NCI-H460 (cell line): ENCODE measurements at places on chromosomes 1 and 21. TPM values are rescaled to one million over a fixed set of nuclear protein-coding genes. Genes with fewer than 3 reads are reported as not detected.

ST6GALNAC5 gene
- total RNA-seq: 0.23 and 0.32 TPM in 2 replicates

NLRP3 gene
- total RNA-seq: not detected in 2 replicates

PTCH2 gene
- total RNA-seq: 0.02 and 0.12 TPM in 2 replicates

MRPS15 gene
- 139 and 142 TPM in 2 replicates for total RNA-seq

S1PR1 gene
- total RNA-seq: not detected in 2 replicates

TRIM58 gene
- total RNA-seq: not detected in 2 replicates

TEDDM1 gene
- not detected in 2 replicates for total RNA-seq

AK4 gene
- total RNA-seq: 42.1 and 43.1 TPM in 2 replicates

AGO4 gene
- total RNA-seq: 8.1 and 9.3 TPM in 2 replicates

KLF17 gene
- total RNA-seq: not detected in 2 replicates

AADACL4 gene
- total RNA-seq: not detected in 2 replicates

MANEAL gene
- 3.4 and 3.7 TPM in 2 replicates for total RNA-seq

PADI4 gene
- not detected in 2 replicates for total RNA-seq

THEM5 gene
- not detected in 2 replicates for total RNA-seq

OR2M3 gene
- total RNA-seq: not detected in 2 replicates

CNR2 gene
- total RNA-seq: not detected in 2 replicates

- DNase-seq: no peak
Measured at GRCh38 chr1:245001252-245001651, 136.9 kb upstream of the HNRNPU start.

DNA sequence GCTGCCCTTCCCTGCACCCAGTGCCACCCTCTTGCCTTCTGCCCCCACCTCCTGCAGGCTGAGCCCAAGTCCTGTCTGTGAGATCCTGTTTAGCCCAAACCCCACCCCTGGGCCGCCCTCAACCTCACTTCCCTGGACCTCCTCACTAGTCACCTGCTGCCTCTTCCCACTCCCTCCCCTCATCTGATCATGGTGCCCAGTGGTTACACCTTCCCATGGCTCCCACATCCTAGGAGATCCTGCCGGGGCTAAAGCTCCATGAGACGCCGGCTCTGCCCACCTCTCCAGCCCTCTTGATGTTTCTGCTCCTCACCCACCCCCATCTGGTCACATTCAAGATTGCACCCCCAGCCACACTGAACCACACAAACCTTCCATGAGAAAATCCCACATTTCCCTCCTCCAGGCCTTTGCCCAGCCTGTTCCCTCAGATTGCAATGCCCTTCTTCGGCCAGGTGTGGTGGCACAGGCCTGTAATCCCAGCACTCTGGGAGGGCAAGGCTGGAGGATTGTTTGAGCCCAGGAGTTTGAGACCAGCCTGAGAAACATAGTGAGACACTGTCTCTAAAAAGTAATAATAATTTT lies 17.0 kb downstream of the TTC39A start:
- DNase-seq: no peak

DNA sequence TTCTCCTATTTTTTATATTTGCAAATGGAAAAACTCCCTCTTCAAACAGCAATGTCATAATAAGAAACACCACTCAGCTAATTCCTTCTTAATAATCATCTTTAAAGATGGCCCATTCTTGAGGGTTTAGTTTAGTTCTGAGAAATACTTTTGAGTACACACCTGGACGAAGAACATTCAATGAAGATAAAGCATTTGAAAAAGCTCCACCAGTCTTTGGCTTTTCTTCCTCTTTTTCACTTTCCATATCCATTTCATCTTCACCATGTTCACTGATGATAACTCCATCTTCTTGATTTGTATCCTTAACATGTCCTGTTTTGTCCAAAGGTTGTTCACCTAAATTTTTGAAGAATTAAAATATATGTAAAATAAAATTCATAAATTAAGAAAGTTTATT lies 7.4 kb downstream of the PAXBP1 start:
- no peak for DNase-seq

DNA sequence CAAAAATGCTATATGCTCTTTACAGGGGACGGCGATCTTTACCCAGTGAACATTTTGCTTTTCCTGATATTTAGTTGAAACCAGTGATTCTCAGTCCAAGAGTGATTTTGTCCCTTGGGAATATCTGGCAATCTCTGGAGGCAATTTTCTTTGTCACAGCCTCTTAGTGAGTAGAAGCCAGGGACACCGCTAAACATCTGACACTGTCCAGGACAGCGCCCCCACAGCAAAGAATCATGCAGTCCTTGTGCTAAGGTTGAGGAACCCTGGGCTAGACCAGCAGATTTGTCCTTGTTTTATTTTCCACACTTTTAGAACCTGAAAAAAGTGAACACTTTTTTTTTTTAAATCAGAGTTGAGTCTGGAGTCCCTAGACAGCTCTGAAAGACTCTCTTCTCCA lies 13.1 kb downstream of the EVA1C start:
- DNase-seq: no peak

DNA sequence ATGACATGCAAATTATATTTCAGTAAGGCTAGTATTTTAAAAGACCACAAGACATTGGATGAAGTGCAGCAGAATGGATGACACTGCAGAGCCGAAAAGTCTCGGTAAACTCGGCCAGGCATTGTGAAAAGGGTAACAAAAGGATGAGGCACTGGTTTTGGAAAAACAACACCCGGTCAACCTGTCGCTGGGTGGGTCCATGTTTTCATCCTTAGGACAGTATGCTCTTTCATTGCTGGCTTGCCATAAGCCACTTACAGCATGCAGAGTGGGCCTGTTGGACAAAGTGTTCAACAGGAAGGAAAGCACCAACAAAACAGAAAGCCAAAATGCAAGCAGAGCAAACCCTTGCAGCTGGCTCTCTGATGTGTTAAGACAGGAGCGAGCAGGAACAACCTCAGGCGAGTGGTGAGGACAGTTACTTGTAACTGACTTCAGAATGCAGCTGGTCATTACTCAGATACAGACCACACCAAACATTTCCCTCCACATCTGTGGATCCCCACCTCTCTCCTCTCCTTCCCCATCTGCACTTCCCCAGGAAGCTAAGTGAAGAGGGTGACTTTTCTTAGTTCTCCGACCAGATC lies 2.9 kb upstream of the RCAN1 start:
- no peak for DNase-seq

GRCh38 chr1:159922511-159923202 lies 2.6 kb downstream of the TAGLN2 start:
- DNase-seq: no peak

DNA sequence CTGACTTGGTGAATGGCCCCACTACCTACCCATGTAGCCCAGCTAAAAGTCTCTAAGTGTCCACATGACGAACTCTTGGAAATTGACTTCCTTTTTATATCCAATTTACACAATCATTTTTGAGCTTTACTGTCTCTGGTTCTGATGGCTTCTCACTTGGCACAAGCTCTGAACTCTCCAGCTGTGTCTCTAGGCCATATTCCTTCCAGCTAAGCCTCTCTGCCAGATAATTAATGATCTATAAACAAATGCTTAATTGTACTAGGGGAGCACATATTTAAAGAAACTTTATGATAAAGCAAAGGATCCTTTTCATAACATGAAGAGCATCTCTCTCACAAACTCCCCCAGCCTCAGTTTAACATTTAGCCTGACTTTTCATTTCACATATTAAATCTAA lies 16.3 kb upstream of the BEND5 start:
- no peak for DNase-seq

GRCh38 chr1:41155105-41155504 lies 87.0 kb downstream of the SCMH1 start:
- no peak for DNase-seq

DNA sequence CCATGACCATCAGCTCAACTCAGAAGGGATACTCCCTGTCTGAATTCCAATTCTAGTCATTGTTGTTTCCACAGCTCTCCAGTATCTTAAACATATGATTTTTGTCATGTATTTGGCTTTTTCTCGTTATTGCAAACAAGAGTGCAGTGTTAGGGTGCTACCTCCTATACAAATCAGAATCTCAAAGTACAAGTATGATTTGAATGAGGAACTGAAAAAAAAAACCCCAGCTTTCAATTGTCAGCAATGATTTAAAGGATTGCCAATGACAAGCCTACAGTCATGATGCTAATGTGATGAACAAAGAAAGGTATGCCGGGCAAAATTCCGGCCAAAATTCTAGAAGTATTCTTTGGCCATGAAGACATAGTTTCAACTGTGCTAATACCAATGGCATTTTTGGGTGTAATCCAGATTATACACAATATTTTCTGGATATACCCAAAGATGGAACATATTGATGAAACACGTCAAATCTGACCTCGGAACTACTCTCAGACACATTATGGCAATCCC lies 14.9 kb downstream of the TMEM35B start:
- DNase-seq: no peak

DNA sequence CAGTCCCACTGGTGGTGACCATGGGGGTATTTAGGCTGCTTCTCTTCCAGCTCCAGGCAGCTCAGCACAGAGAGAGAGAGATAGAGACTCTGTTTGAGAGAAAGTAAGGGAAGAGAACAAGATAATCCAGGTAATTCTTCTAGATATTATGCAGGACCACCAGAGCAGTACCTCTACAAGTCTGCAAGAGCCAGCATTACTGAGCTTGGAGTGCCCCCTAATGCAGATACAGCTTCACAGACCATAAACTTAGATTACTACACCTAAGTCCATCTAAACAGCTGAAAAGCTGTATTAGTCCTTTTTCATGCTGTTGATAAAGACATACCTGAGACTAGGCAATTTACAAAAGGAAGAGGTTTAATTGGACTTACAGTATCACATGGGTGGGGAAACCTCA lies 570.3 kb downstream of the LRRIQ3 start:
- DNase-seq: no peak

DNA sequence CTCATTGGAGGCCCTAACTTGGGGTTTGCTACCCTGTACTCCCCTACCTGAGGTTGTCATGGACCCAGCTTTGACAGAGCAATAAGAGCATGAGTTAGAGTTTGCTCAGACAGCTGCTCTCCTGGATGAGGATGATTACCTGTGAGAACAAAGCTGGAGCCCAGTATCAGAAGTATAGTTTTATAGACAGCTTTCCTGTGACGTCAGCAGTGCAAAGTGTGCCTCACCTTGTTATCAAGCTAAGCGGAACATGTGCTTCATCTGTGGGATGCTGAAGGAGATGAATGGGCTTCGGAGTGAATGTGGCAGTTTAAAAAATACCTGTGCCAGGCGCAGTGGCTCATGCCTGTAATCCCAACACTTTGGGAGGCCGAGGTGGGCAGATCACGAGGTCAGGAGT lies 5.4 kb upstream of the WDR47 start:
- DNase-seq: no peak

- DNase-seq: no peak
Measured at GRCh38 chr21:40684726-40685125, 162.2 kb downstream of the DSCAM start.

- no peak for DNase-seq
Measured at GRCh38 chr1:245301162-245301580, 146.4 kb downstream of the KIF26B start.

DNA sequence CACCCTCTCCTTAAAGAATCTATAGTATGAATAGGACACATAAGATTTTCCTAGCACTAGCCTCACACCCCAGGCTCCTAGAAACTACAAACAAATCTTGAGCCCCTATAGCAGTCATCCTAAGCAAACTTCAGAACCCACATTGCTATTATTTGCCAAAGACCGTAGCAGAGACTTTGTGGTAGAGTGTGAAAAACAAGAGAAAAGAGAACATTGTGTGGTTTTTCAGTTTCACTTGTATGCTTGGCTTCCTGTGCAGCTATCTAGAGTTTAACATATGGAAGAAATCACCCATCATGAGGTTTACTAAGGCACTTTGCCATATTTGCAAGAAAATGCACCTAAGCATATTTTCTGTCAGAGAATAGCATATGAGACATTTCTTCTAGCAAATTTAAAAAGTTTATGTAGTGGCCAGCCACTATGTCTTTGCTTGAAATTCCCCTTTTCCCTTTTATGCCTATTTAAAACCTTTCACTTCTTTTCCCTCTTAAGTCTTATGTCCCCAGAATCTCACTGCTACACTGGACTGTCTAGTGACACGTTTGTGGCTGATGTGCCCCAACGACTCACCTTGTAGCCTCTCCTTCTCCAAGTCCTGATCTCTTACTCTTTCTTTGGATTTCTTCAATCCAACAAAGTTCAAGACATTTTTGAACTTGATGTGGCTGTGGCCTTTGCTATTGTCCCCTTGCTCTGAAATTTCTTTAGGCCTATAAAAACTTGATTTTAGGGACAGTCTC lies 25.6 kb downstream of the CCDC190 start:
- DNase-seq: no peak

DNA sequence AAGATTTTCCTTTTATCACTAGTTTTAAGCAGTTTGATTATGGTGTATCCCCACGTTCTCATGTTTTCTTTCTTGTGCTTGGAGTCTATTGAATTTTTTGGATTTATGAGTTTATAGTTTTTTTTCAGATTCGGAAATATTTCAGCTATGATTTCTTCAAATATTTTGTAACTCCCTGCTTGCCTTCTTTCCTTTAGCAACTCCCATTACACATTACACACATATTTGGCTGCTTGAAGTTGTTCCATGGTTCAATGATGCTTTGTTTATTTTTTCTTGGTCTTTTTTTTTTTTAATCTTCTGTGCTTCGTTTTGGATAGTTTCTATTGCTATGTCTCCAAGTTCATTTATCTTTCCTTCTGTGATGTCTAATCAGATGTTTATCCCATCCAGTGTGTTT lies 48.5 kb upstream of the WARS2 start:
- no peak for DNase-seq

GRCh38 chr1:110255392-110255787 lies 45.3 kb downstream of the KCNC4 start:
- DNase-seq: no peak

- no peak for DNase-seq
Measured at GRCh38 chr1:218294546-218294945, 9.5 kb downstream of the RRP15 start.

- no peak for DNase-seq
Measured at GRCh38 chr1:14598007-14598497, 433 bp upstream of the KAZN start.

GRCh38 chr21:44993321-44994046 lies 53.7 kb downstream of the SLX9 start:
- no peak for DNase-seq

DNA sequence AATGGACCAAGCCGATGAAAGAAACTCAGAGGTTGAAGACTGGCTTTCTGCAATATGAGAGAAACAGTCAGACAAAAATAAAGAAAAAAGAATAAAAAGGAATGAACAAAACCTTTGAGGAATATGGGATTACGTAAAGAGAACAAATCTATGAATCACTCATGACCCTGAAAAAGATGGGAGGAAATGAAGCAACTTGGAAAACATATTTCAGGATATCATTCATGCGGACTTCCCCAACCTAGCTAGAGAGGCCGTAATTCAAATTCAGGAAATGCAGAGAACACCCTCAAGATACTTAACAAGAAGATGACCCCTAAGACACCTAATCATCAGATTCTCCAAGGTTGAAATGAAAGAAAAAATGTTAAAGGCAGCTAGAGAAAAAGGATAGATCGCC lies 705.3 kb upstream of the CHRM3 start:
- no peak for DNase-seq
